ENCODE measurements at places on chromosomes 2 and 18.

DNA sequence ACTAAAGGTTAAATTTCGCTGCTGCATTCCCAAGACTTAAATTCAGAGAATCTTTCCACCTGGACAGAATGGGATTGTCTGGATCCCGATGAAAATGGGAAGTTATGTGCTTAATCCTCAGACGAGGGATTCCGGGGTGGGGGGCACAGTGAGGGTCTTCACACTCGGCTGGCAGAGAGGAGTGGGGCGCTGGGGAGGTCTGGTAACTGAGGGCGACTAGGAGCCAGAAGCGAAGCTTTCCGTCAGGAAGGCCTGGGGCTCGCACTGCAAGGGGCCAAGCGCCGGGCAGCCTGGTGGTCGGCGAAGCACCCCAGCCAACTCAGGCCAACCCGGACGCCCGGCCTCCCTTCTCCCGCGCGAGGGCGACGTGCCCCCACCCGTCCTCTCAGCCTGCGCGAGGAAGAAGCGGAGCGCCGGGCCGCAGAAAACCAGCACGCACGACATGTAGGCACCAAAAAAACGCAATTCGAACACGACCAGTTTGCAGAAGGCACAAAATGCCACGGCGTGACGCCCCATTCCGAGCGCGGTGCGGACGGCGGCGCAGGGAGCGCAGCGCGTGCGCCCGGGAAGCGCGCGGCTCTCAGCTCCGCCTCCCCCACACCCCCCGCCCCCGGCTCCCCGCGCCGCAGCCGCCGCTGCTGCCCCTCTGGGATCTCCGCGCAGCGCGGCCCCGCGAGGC lies 188.1 kb downstream of the ZEB2 start:
- DNase-seq: peak; percentile 64

- no peak for DNase-seq
Measured at GRCh38 chr2:234559609-234560008, 62.7 kb upstream of the ARL4C start.

- no peak for DNase-seq
Measured at GRCh38 chr2:143524119-143524553, 394.9 kb downstream of the ARHGAP15 start.

GRCh38 chr18:66682855-66683322 lies 79.0 kb upstream of the CDH19 start:
- DNase-seq: peak; percentile 4

DNA sequence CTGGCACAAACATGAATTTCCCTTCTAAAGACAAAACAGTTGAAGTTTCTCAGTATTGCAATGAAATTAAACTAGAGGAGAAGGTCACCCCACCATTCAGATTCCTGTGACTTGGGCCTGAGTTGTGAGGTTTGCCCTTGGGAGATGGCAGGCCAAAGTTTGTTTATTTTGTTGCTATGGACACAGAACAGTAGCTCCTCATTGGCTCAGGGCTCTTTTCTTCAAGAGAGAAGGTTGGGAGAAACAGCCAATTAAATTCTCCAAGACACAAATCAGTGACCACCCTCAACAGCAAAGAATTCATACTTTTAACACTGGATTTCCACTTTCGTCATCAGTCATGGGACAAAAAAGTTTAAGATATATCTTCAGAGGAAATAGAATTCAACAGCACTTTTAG lies at the start of gene FLACC1:
FLACC1 (minus strand) TSS at position 125 of the 400 bp plus-strand sequence. CDS start 5,941 bp downstream, outside the sequence.
- DNase-seq: no peak

DNA sequence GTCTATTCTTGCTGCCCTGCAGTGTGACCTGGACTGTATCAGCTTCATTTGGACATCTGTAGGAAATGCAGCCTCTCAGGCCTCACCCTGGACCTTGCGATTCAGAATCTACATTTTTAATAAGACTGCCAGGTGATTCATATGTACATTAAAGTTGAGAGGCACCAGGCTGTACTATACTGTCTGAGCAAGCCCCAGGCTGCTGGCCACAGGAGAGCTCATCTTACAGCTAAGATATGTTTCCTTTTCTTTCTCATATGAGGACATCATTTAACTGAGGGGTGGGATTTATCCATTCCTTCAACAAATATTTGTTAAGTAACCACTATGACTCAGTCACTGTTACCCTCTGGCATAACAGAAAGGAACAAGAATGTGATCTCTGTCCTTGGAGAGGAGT lies 78.2 kb upstream of the GCFC2 start:
- DNase-seq: no peak

DNA sequence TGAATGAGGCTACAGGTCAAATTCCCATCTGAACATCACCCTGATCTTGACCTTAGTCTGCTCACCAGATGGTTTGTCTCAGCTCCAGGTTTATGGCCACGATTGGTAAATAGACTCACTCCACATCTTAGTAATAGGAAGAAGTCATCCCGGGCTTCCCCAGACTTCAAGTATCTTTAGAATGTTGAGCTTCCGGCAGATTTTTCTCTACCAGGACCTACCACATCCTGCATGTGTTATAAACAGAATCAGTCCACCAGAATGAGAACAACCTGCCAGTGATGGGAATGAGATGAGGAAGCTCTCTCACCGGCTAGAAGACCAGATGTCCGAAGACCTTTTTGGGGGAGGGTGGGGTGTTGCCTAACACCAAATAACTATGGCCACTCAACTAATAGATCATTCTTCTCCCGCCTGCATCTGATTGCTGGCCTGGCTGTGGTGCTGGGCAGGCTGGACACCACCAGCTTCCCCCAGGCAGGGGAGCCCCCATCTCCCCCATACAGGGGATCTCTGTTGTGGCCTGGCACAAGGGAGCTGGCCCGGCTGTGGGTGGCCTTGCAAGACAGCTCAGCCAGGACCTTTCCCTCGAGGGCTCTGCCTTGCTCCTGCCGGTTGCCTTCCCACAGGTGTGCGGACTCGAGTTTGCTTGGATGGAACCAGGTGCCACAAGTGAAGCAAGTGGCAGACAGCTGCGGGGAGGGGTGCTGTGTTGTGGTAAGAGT lies 88.5 kb downstream of the SH3RF3 start:
- no peak for DNase-seq

DNA sequence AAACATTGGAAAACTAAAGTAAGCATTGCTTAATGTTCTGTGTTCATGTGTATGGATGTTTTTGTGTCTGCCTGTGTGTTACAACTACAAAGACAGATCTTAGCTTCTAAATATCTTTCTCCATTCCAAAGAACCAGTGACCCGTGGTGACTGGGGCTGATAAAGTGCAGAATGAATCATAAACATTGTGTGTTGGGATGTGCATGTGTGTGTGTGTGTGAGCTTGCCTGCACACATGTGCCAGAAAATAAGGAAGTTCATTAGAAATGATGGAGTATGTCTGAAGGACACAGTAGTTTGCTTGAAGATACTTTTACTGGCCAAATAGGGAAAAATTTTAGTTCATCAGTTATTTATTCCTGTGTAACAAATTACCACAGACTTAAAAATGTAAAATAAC lies 756.6 kb upstream of the CELF4 start:
- no peak for DNase-seq

DNA sequence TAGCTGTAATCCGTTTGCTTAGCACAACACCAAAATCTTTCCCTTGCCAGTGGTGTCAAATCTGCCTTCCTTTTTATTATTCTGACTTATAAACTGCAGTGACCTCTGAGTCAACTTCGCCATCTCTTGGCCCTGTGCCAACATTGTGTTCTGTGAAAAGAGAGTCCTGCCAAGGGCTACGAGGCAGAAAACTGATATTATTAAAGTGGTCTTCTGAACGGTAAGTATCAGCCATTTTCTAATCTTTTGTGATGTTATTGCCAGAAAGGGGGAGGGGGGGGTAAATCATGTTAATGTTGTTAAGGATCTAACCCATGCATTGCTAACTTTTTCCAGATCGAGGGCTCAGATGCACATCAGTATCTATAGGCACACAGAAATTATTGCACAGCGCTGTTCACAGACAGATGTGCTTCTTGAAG lies 121.5 kb upstream of the LTBP1 start:
- DNase-seq: peak; percentile 11

DNA sequence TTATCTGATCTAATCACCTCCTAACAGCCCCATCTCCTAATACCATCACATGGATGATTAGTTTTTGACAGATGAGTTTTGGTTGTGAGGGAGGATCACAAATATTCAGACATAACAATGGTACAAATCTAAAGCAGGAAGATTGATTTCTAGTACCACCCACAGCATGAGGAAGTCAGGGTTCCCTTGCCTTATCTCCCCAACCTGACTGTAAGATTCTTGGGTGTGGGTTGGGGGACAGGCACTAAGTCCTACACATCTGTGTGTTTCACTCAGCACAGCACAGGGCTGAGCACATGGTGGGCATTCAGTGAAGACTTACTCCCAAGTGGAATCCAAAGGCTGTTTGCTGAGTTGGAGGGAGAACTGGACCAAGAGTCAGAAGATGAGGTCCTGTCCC lies 93.8 kb upstream of the CXCR4 start:
- DNase-seq: no peak

All from hypothalamus (tissue), 51 donors.